Omental fat pad (tissue), 4 donors: ENCODE measurements at places on chromosomes 4 and X.

DNA sequence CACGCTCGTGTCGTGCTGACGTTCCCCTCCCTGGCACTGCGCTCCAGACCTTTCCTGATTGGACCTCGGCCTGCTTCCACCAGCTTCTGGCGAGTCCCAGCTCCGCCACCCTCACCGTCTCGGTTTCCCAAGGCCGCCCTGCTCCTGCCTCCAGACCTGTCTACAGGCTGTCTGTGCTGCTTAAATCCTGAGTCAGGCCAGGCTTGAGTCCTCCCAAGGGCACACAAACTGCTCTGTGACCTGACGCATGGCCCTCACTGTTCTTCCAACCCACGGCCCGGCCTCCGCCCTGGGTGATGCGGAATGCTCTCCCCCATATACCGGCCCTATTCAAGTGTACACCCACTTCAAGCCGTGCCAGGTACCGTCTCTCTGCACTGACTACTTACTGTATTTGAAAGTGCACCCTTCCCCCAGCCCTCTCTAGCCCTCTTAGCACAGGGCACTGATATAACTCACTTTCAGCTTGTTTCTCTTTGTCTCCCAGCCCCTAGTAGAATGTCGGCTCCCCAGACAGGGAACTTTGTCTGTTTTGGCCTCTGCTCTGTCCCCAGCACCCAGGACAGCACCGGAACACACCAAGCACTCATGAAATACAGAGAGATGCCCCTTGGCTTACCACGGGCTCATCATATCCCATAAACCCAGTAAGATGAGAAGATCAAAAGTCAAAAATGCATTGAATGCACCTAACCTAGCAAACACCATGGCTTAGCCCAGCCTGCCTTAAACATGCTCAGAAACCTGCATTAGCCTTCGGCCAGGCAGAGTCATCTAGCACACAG, 63.1 kb upstream of the AFAP1 start:
- DNase-seq: peak; percentile 37

GRCh38 chr4:1265351-1265750, 16.4 kb upstream of the CTBP1 start:
- DNase-seq: no peak

GRCh38 chr4:154455111-154455510, 36.5 kb downstream of the DCHS2 start:
- DNase-seq: no peak

GRCh38 chr4:80062527-80062926, 10.5 kb downstream of the ANTXR2 start:
- DNase-seq: no peak

DNA sequence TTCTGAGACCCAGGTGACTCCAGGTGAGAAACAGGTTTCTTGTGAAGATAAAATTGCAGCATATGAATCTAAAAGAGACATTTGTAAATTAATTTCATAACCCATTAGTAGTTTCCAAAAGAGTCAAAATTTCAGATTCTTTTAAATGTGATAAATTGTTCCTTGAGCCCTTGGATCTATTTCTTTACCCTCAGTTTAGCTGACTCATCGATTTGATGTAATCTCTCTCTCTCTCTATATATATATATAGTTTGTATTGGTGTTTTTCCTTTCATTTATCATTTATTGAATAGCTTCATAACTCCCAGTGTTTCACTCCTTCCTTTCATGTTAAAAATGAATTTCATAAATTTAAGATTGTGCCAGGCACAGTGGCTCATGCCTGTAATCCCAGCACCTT, 96.9 kb downstream of the RAPGEF2 start:
- DNase-seq: no peak

DNA sequence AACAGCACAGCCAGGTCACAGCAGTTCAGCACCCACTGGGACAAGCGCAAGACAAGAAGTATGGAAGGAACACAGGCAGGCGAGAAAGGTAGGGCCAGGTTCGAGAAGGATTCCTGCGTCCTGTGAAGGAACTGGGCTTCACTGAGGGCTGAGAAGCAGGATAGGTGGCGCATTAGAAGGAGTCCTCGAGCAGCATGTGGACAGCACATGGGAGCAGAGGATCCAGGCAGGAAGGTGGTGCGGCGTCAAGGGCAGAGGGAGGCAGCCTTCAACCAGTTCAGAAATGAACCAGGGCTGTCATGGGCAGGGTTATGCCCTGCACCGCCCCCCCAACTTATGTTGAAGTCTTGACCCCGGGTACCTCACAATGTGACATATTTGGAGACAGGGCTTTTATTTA, 30.8 kb upstream of the LAP3 start:
- no peak for DNase-seq

DNA sequence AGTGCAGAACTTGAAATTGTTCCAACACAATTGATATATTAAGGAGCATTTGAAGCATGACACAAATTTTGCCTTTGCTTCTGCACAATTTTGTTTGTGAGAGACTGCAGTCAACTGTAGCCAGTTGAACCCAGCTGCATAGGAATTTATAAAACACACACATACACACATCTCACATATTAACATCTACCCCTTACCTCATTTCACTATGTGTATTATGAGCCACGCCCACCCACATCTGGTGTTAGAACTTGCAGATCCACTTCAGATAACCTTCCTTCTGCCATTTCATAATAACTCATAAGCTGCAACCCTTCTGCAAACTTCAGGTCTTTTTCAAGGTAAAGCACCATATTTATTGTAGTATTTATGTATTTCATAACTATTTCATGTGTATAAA, 188.1 kb upstream of the WDFY3 start:
- DNase-seq: no peak

GRCh38 chr4:79334341-79334740, 8.5 kb upstream of the NAA11 start:
- no peak for DNase-seq

DNA sequence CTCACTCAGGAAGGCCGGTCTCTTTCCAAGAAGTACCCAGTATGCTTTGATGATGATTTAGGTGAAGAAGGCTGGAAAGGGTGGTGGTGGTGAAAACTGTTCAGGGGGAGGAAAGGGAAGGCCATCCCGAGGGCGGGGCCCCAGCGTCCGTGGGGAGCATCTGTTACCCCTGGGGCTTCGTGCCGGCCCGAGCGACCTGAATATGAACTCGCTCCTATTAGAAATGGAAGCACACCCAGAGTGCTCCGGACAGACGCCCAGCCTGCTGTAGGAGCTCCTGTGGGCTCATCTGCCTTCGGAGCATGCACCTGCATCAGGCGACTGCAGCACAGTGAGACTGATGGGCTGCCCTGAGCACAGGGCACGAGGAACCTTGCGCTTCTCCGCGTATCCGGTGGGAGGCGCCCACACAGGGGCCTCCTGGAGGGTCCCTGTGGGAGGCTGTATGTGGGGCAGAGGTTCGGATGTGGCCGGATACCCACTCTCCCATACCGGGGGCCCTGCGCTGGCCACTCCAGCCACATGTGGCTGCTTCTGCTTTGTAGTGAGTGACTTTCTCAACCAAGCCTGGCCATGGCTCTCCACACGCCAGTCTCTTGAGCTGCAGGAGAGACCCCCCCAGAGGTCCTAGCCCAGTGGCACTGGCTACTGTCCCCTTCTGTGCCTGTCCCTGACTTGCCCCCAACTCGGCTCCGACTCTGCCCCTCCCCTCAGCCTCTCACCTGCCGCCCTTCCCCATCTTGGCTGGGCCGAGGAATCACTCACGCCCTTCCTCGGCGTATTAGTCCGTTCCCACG, 36.7 kb downstream of the FGFRL1 start:
- DNase-seq: no peak

DNA sequence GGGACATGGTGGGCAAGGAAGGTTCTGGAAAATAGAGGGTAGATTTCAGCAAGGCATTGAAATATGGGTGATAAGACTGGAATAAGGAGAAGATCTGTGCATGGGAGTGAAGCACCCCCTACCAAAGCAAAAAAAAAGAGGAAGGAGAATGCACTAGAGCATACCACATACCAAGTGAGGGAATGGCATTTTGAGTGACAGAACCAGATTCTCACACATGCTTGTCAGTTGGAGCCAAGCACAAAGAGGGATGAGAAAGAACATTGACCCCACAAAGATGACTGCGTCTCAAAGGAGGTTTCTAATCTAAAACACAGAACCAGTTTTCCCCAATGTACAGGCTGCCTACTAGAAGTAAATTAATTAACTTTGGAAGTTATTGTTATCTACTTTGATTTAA, 140.3 kb upstream of the SMAD1 start:
- DNase-seq: no peak

DNA sequence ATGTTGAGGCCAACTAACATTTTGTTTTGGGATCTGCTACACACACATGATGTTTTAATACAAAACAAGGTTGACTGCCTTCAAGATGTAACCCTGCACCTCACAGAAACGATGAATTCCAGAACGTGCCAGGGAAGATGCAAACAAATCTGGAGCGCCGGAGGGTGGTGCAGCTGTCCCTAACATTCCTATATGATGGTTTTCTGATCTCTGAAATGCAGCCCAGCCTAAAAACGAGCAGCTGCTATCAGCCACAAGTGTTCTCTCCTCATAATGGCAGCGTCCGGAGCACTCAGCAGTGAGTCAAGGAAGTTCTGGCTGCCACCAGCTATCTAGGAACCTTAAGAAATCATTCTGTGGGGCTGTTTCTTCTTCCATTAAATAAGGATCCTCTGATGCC, 333.4 kb downstream of the NR3C2 start:
- no peak for DNase-seq

DNA sequence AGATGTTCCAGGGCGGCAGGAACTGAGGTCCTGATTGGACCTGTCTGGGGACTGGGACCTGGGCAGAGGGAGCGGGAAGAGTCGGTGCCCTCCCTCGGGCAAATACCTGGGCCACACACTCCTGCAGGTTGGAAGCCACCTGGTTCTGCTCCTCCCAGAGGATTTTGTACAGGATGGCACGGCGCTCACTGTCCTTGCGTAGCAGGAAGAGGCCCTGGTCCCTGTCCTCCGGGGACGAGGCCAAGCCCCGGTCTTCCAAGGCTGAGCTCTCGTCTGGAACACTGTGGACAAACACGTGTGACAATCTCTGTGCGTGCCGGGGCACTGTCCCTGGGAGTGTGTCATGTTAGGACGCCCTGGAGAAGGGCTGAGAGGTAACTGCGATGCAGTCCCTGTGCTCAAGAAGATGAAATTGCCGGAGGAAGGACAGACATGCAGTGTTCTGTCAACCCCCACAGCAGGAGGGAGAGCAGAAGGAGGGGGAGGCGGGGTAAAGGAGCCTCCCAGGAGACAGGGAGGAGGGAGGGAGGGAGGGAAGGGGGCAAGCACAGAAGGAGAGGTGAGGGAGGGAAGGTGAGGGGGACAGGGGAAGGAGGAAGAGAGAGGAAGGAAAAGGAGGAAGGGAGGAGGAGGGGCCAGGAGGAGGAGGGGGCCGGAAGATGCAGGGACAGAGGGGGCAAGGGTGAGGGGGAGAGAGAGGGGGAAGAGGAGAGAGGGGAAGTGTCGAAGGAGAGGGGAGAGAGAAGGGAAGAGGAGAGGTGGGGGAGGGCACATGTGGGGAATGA, 29.0 kb downstream of the PDHA1 start:
- no peak for DNase-seq

GRCh38 chr4:183205193-183205592, 106.1 kb downstream of the WWC2 start:
- no peak for DNase-seq

DNA sequence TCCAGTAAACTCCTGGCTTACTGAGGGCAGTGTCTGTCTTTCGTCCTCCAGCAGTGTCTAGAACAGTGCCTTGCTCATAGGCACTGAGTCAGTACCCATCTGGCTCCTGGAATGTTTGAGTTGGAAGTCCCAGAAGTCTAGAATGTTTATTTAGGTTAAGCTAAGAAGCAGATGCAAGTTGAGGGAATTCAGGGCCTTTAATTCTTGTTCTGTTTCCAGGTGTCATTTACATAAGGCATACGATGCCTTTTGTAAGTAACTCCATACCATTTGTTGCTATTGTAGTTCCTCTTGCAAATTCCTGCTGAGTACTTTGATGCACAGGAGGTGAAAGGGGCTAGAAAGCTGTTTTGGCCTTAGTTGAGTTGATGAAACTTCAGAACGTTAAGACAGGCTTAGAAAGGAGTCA, 22.2 kb downstream of the ARHGAP10 start:
- no peak for DNase-seq

GRCh38 chr4:170047771-170048354, 21.7 kb upstream of the MFAP3L start:
- no peak for DNase-seq

DNA sequence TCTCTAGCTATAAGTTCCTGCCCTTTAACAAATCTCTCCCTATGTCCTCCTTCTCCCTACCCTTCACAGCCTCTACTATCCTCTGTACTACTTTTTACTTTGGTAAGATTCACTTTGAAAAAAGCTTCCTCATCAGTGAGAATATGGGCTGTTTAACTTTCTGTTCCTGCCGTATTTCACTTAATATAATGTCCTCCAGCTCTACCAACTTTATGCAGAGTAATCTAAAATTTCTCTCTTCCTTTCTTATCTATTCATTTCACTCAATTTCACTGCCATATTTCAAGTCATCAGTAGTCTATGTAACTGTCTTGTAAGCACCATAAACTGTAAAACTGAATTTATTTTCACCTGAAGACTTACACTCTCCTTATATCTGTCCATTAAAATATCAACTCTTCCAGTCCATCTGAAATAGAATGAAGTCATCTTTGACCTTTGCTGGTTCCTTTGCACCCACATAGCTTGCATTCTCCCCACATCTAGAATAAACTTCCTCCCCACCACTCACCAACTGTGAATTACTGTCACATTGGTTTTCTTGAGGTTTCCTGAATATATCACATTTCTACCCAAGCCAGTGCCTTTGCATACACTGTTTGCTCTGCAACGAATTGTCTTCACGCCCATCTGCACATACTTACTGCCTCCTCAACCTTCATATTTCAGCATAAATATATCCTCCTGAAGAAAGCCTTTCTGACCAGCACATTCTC, 54.6 kb downstream of the ARAP2 start:
- no peak for DNase-seq

GRCh38 chrX:119238557-119238956, 2.5 kb downstream of the PGRMC1 start:
- no peak for DNase-seq

GRCh38 chr4:17310269-17310652, 201.6 kb downstream of the QDPR start:
- DNase-seq: no peak

GRCh38 chr4:146159384-146160058, 16.0 kb upstream of the LSM6 start:
- DNase-seq: no peak

- no peak for DNase-seq
These were observed 18.3 kb upstream of the PDCL2 start for GRCh38 chr4:55610381-55610780.

GRCh38 chr4:56641494-56642051, 39.5 kb downstream of the HOPX start:
- DNase-seq: no peak

GRCh38 chr4:32321421-32321820, 1601.3 kb downstream of the PCDH7 start:
- DNase-seq: no peak

GRCh38 chr4:1577822-1578217, 106.3 kb downstream of the FAM53A start:
- DNase-seq: no peak

GRCh38 chrX:47605024-47605423, 14.6 kb downstream of the SYN1 start:
- DNase-seq: no peak

GRCh38 chr4:101355246-101355645, 7.9 kb upstream of the PPP3CA start:
- DNase-seq: no peak

- DNase-seq: no peak
These were observed 62.7 kb upstream of the ARHGAP36 start for GRCh38 chrX:130995439-130995838.
